ENCODE measurements at places on chromosomes 4 and X.

DNA sequence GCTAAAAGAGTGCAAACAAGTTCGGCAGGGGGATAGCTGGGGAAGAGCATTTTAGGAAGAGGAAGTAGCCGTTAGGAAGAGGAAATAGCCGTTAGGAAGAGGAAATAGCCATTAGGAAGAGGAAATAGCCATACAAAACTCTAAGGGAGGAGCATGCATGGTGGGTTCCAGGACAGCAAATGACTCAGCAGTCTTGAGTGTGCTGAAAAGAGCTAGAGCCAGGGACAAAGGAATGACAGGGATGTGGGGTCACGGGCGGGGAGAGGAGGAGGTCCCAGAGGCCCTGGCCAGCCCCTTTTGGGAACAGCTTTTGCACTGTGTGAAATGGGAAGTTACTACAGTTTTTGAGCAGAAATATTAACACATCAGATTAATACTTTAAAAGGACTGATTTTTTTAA, 882.6 kb downstream of the TRIML1 start:
- DNase-seq, result no peak

DNA sequence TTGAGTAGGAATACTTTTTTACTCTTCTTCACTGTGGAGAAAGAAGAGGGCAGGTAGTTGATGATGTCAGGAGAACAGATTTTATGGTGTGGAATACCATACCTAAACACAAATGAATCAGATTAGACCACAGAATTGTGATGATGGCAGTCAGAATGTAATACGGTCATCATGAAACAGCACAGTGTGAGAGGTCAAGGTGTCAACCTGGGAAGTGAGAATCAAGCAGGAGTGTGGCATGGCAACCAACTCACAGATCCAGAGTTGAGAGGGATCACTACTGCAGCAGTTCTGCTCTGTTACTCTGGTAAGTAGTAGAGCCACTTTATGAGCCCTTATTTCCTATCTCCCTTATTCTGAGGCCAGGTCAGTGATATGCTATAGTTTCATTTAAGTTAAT, 27.7 kb downstream of the METTL14 start:
- DNase-seq, result peak; percentile 29

- DNase-seq, result no peak
These were observed 117.3 kb downstream of the NKX6-1 start for GRCh38 chr4:84381759-84382158.

GRCh38 chr4:168844353-168845049, 165.6 kb downstream of the CBR4 start:
- no peak for DNase-seq

- peak; percentile 55 for DNase-seq
These were observed 212.6 kb downstream of the SPOCK3 start for GRCh38 chr4:167021545-167022155.

GRCh38 chr4:167234316-167234881, at the start of gene SPOCK3:
TSS of gene SPOCK3 (minus strand) at chr4:167234494.
- DNase-seq, result peak; percentile 50

DNA sequence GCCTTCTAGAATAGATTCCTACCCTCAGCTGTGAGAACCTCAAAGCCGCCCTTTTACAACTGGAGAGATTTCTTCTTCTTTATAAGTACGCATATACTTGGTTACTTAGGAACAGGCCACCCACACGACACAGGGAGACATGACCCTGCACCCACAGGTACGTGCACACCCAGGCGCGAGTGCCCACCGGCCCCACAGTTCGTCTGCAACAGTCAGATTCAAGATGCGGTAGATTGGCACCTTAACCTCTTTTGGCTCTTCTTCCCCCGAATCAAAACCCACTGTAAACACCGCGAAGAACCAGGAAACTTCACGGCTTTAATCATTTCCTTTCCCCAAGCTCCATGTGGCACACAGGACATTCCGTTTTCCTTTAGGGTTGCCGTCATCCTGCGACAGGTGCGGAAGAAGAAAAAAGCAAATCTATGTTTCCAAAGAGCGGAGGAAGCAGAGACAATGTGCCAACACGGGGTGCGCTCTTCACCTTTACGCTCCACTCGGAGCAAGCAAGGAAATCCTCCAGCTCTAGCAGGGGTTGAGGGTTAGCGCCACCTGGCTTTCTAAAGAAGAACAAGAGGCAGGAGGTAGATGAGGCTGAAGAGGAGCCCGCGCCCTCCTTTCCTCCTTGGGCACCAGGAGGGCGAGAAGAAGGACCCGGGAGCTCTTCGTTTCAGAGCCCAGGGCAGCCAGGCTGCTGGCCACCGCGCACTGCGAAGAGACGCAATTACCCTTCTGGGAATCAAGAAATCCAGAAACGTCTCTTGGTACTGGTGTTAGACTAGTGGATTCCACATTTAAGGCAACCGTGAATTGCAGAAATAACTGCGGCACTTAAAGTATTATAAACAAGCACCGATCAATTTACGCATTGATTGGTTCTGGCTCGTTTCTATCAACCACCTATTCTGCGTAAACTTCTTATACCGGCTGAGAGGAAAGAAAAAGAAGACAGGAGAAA, 35.7 kb downstream of the HAND2 start:
- peak; percentile 53 for DNase-seq

DNA sequence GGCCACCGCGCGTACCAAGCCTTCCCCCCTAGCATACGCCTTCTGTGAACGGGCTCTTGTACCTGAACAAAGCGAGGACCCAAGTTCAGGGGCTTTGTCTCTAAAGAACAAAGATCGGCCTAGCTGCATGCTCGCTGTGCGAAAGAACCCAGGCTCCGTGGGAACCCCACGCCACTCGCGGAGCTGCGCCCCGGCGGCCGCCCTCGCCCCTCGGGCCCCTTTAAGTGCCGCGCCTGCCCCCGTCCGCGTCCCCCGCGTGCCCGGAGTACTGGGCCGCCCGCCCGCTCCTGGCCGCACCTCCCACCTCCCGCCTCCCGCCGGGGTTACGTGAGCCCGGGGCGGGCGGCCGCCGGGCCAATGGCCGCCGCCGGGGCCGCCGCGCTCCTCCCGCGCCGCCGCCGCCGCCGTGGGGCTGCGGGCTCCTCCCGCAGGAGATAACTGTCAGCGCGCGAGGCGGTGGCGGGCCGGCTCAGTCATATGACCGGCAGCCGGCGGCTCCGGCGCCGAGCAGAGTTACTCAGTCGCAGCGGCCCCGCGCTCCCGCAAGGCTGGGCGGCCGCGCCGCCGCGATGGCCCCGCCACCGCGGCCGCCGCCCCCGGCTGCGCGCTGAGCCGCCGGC, at the start of gene FNIP2:
Gene FNIP2, plus strand, starts transcription at position 472 of the 620 bp plus-strand sequence. CDS start 187 bp downstream, outside the sequence.
- peak; percentile 39 for DNase-seq

GRCh38 chr4:13541720-13542576, 2.4 kb downstream of the NKX3-2 start:
- DNase-seq, result peak; percentile 25

DNA sequence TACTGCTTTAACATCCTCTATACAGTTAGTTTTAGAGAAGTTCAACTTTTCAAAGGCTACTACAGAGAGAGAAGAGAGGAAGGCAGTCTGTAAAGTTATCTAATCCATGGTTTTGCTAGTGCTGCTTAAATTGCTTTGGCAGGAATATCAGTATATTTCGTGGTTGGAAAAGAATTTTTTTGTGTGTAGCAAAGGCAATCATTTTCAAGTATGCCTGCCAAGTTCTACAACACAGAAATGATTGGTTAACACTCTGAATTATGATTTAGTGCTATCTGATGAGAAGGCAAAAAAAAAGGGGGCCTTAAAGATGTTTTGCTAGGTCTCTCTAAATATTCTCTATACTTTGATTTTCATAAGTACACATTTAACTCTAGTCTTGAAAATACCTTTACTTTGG, 133.1 kb downstream of the JADE1 start:
- DNase-seq, result no peak

DNA sequence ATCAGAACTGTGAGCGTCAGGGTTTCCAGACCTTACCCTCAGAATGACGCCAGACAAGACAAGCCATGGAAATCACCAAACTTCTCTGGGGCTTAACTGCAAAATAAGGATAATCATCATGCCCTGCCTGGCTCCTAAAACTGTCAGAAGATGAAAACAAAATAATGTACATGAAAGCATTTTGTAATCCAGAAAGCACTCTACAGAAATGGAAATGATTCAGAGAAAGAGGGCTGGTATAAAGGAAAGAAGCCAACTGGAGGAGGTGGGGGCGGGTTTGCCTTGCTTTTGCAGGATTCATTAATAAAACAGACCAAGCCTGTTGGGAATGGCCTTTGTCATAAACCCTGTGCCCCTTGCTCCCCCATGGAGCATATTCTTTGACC, 47.3 kb downstream of the SEPSECS start:
- no peak for DNase-seq

- peak; percentile 23 for DNase-seq
These were observed 178.4 kb upstream of the GPRIN3 start for GRCh38 chr4:89486042-89486441.

DNA sequence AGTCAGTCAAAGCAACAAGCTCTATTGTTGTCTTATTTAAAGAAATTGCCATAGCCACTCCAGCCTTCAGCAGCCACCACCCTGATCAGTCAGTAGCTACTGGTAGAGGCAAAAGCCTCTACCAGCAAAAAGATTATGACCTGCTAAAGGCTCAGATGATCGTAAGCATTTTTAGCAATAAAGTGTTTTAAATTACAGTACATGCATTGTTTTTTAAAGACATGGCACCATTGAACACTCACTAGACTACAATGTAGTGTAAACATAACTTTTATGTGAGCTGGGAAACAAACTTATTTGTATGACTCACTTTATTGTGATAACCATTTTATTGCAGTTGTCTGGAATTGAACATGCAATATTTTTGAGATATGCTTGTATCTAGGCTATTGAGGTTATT, 32.3 kb upstream of the DYNLT3 start:
- DNase-seq, result peak; percentile 9

- no peak for DNase-seq
These were observed 61.2 kb upstream of the CITED1 start for GRCh38 chrX:72366701-72367454.
